Stimulated activated CD4-positive, alpha-beta T cell treated with anti-CD3 and anti-CD28 coated beads, Interleukin-4, amount 100 ng/mL, for 24 hours (primary cell): ENCODE measurements at places on chromosomes 4 and X.

DNA sequence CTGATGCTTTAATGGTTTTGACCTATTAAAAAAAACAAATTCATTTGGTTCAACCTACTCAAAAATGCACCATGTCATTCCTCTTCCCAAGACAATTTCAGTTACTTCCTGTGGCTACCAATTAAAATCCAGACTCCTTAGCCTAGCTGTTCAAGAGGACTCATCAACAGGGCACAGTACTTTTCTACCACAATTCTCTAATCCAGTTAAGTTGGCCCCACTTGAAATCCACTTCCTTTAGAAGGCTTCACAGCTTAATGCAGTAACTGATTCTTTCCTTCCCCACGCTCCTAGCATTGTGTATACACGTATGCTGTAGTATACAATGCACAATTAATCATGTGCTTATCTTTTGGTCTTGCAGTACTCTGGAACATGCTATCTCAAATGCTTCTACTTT is 129.8 kb downstream of the UGT8 start:
- no peak for DNase-seq

DNA sequence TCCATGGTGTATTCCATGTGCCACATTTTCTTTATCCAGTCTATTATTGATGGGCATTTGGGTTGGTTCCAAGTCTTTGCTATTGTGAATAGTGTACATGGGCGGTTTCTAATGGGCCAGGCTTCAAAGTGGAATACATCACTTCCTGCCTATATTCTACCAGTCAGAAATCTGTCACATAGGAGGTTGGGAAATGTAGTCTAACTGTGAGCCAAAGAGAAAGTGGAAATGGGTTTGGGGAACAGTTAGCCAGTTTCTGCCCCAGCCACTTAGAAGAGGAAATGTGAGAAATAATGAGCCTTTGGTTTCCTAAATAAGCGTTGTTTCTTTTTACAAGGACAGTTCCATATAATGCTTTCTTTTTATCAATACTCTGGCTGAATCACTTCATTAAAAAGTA is 85.1 kb upstream of the AP1S2 start:
- no peak for DNase-seq

- DNase-seq = no peak
Observed at GRCh38 chr4:149465955-149466354, 349.7 kb downstream of the IQCM start.

- DNase-seq = no peak
Observed at GRCh38 chr4:55675196-55675793, 39.2 kb upstream of the NMU start.

- no peak for DNase-seq
Observed at GRCh38 chr4:80521438-80521837, 185.9 kb downstream of the CFAP299 start.

GRCh38 chr4:84939113-84939512 is 27.4 kb downstream of the WDFY3 start:
- no peak for DNase-seq

GRCh38 chr4:4659871-4660651 is 118.2 kb upstream of the STX18 start:
- no peak for DNase-seq

- no peak for DNase-seq
Observed at GRCh38 chr4:109319684-109320083, 17.2 kb upstream of the COL25A1 start.

GRCh38 chr4:108783665-108784463 is 21.0 kb upstream of the ETNPPL start:
- no peak for DNase-seq

- no peak for DNase-seq
Observed at GRCh38 chrX:117969782-117970181, 146.8 kb downstream of the KLHL13 start.

GRCh38 chr4:82261084-82261483 is 112.7 kb downstream of the HNRNPD start:
- DNase-seq = no peak

- no peak for DNase-seq
Observed at GRCh38 chrX:119942831-119943184, 743 bp downstream of the NKAP start.

GRCh38 chr4:119284876-119285780 is 36.8 kb downstream of the FABP2 start:
- no peak for DNase-seq

DNA sequence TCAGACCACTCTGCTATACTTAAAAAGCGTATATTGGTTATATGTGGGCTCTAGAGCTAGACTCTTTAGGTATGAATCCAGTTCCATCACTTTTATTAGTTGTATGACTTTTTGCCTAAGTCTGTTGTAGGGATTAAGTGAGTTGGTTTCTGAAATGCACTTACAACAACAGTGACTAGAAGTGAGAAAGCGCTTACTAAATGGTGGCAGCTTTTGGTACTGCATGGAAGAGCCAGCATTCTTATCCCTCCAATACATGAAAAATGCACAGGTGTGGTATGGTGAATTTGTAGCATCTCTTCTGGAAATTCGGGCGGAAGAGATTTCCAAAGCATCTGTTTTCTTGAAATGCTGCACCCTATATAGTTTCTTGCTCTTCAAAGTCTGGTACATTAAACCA is 117.1 kb downstream of the SPANXA1 start:
- DNase-seq = no peak

GRCh38 chrX:107228486-107228819 is 22.0 kb downstream of the DNAAF6 start:
- no peak for DNase-seq

- DNase-seq = peak; percentile 61
Observed at GRCh38 chrX:47191331-47191730, 2.3 kb upstream of the UBA1 start.

GRCh38 chr4:110527156-110527555 is 51.2 kb downstream of the ENPEP start:
- peak; percentile 24 for DNase-seq

DNA sequence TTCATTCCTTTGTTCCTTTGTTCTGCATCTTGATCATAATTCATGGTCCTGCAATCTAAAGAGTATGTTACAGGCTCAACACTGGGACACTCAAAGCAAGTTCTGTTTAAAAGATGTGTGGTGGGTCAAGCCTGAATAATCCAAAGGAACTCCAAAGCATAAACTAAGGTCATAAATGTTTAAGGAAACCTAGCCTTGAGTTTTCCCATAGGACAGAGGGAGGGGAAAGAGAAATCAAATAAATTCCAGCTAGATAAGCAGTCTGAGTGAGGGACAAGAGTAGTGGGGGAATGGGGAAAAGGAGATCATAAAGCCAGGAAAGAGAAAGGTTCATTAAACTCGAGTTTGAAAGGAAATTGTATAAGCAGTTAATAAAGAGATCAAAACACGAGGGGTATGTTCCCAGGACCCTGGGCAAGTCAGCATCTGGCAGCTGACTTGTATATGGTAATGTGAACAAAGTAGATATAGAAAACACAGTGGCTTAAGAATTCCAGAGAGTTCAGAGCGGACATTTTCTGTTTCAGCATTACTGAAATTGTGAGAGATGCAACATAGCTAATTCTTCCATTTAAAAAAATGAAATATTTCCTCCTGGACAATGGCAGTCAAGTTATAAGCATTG is 125.8 kb upstream of the EDNRA start:
- DNase-seq = no peak

DNA sequence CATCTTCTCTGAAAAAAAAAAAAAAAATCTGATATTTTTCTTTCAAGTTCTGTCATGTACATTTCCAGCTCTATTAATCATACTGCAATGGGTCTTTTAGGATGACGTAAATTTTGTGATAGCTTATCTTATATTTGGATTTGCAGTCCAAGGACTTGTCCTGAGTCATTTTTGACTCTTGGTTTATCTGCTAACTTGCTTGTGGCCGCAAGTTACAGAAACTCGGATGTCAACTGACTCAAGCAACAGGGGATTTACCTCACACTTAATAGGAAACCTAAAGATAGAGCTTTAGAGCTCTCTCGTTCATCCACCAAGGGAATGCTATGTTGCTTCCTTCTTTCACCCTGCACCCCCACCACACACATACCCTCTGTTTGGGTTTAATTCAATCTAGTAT is 1433.8 kb upstream of the TENM3 start:
- no peak for DNase-seq
